ENCODE measurements at places on chromosomes 16 and 17.

- DNase-seq, result no peak
Observed at GRCh38 chr16:89354325-89354724, 136.0 kb downstream of the ANKRD11 start.

DNA sequence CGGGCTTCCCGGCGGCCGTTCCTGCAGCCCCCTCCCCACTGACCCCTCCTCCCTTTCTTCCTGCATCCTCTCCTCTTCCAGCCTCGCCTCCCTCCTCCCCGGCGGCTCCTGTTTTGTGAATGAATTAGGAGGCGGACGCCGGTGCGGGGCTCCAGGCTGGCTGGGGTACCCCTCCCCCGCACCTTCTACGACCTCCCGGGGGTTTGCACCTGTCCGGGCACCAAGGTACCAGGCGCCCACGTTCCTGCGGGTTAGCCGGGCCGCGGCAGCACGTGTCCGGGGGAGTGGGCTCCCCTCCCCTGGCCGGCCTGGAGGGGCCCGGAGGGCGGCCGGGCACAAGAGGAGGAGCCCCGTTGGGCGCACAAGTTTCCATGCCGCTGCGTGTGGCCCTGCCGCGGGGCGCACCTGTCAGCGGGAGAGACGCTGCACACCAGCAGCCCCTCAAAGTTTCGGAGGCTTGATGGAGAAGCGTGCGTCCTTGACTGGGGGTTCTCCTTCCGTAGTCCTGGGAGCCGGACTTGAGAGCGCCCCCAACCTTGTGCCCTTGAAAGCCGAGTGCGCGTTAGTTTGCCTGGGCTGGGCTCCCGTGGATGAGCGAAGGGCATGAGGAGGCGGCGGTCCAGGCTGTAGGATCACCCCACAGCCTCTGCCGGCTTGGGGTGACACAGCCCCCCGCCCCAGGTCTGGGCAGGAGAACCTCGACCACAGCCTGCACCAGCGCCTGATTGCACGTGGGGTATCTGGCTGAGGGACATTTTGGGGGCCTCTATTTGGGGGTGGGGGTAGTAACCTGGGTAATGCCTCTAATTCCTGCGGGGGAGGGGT is 1.2 kb downstream of the HAS3 start:
- DNase-seq, result no peak

DNA sequence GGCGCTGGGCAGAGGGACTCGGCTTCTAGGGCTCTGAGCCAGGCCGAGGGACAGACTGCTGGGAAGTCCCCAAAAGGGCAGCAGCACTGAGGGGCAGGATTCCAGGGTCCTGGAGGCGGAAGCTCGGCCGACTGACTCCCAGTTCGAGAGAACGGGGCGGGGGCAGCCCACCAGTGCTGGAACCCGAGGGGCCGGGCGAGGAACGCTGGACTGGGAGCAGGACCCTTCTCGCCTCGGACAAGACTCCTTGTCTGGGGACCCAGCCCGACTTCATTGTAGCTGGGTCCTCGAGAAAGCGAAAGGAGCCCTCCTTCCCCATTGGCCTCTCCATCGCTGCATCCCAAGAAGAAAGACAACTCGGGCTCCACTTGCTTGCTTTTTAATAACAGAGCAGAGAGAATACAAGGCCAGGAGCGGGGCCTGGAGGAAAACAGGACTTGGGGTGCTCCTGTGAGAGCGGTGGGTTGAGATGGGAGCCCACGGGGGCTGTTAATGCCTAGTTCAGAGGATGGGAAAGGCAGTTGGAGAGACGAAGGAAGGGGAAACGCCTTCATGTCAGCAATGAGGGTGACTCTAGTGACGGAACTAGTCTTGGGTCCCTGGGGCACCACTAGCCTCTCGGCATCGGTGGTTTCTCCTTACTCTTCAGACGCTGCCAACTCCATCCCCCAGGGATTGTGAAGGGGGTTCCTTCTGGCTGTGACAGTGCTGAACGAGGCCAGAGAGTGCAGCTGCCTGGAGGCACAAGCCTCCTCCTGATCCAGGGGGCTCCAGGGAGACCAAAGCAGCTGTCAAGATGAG is 492 bp upstream of the CAMTA2 start:
- no peak for DNase-seq

GRCh38 chr16:65126845-65127624 is 5.2 kb upstream of the CDH11 start:
- no peak for DNase-seq

DNA sequence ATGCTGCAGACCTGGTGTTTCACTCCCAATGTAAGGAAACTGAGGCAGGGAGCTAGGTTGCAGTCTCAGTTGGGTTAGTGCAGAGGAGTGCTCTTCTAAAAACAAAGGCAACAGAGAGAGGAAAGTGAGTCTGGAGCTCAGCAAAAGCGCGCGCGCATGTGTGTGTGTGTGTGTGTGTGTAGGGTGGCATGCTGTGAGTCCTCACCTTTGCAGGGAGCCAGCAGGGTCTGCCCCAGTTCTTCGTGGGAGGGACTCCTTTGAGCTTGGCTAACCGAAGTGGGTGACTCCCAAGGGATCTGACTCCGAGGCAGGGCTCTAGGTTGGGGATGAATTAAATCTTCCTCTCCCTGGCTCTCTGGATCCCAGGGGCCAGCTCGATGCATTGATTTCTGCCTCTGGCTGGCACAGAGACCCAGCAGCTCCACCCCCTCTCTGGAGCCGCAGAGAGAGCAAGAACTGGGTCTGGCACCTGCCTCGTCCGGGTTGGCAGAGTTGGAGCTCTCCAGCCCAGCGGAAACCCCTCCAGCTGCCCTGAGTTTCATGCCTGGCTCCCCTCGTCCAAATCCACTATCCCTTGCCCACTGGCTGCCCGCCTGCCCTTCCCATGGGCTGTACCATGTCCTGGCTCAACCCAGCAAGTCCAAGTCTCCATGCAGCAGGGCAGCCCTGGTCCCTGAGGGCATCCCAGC is 1.3 kb upstream of the BTBD17 start:
- DNase-seq, result no peak

Data from stimulated activated CD8-positive, alpha-beta memory T cell treated with anti-CD3 and anti-CD28 coated beads, Interleukin-7, amount 100 ng/mL, for 1 hour (primary cell).